ENCODE measurements at places on chromosomes 12 and 14.
A peak's percentile ranks its signal among the peaks of the same experiment; 100 is the strongest.

DNA sequence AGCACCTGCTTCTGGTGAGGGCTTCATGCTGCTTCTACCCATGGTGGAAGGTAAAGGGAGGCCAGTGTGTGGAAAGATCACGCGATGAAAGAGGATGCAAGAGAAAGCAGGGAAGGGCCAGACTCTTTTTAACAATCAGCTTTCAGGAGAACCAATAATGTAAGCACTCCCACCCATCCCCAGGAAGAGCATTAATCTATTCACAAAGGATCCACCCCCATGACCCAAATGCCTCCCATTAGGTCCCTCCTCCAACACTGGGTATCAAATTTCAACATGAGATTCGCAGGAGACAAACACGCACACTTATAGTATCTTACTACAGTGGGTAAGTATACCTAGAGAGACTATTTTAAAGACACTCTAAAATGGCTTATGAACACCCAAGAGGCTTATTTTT, 80.5 kb upstream of the TMCC3 start:
- DNase-seq: no peak

DNA sequence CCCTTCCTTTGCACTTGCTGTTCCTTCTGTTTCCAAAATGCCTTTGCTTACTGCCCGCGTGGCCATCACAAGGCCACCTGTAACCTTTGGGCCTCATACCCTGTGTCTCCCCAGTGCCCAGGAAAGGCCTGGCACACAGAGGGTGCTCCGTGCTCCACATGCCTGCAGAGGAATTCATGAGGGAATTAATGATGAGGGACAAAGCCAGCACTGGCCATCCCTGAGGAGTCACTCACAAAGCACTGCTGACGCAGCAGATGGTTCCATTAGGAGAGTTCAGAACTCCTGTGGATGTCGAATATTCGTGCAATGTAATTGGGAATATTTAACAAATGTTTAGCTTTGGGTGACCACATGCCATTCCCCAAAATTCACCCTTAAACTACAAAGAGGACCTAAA, 49.6 kb upstream of the PRMT8 start:
- DNase-seq: no peak

GRCh38 chr12:90999966-91000365, 4.8 kb downstream of the EPYC start:
- no peak for DNase-seq

GRCh38 chr12:119113496-119113986, 65.2 kb upstream of the HSPB8 start:
- no peak for DNase-seq

DNA sequence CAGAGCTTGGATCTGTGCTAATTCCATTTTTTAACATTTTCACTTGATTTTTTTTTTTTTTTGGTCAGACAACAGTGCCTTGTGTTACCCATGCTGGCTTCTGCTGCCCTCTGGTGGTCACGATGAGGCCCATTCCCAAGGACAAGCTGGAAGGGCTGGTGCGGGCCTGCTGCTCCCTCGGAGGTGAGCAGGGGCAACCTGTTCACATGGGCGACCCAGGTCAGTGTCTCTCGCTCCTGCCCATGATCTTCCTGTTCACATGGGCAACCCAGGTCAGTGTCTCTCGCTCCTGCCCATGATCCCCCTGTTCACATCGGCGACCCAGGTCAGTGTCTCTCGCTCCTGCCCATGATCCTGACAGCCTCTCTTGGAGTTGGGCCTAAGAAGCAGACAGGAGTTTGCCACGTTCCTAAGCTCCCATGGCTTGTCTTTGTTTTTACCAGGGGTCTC, 59.4 kb downstream of the DGLUCY start:
- DNase-seq: peak; percentile 76

- no peak for DNase-seq
Observed at GRCh38 chr12:68514807-68515411, 95.8 kb upstream of the RAP1B start.

DNA sequence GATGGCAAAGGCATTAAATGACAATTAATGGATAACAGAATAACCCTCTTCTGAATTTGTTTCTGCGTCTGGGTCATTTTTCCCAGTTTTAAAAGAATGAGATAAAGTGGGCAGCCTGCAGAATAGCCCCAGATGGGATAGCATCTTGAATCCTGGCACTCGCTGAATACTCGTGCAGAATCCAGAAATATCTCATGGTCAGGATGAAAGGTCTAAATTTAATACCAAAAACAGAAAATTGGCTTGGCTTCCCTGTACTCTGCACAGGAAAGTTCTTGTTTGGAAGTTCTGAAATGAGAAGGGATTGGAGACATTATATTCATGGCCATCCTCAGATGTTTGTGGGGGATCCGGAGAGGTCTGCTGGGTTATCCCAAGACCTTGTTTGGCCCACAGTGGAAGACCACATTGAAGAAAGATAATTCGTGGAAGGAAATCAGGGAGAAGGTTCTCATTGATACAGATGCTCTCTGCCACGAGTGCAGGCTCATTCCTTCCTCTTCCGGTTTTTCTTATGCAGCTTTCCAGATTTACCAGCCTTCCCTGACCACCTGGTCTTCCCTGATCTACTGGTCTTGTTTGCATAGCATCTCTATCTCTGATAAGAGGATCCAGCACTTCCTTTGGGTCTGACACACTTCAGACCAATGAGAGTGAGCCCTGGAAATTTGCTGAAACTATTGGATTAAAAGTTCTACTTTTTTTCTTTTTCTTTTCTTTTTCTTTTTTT, 6.0 kb upstream of the IFT81 start:
- no peak for DNase-seq

DNA sequence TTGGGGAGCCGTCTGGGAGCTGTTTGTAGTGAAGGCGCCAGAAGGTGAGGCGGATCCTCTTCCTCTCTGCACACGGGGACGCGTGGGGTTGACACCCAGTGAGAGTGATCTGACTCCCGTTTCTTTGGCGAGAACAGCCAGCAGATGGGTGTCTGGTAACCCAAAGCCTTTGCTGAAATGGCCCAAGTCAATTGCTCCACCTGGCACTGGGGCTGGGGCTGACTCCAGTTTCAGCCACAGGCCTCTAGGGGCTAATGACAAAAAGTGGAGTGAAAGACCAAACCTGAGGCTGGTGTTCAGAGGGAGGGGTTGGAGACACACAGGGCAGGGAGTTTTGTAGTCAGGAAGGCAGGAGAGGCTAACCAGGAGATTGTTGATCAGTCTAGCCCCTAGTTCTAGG, 87.0 kb downstream of the FRMD6 start:
- no peak for DNase-seq

GRCh38 chr12:71195338-71195896, 37.6 kb upstream of the TSPAN8 start:
- no peak for DNase-seq
